ENCODE measurements at places on chromosomes 2 and 18. TPM values are rescaled to one million over a fixed set of nuclear protein-coding genes. Genes with fewer than 3 reads are reported as not detected.

- no peak for DNase-seq
Measured at GRCh38 chr18:6327485-6327884, 87.2 kb downstream of the L3MBTL4 start.

DNA sequence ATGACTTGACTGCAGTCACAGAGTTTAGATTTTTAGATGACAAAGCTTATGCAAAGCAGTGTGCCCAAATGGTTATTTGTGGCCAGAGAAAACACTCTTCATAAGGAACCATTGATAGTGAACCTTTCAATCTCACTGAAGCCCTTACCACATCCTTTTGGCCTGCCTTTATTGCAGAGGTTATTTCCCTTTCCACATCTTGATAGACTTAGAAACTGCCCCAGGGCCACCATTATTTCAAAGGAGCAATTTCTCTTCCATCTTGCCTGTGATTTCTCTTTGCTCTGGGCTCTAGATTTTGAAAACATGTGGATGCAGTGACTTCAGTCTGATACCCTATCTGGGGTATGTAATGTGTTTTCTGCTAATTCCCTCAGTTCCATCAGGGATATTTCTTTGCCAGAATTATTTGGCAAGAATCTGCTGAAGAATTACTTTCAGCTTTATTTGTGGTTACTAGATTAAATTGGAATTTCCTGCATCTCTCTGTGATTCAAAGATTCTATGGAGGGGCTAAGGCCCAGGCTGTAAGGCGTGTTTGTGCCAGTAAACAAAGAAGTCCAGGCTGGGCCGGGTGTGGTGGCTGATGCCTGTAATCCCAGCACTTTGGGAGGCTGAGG, 51.0 kb downstream of the MOGAT1 start:
- no peak for DNase-seq

- DNase-seq = no peak
Measured at GRCh38 chr2:102523651-102524050, 50.6 kb downstream of the SLC9A4 start.

DNA sequence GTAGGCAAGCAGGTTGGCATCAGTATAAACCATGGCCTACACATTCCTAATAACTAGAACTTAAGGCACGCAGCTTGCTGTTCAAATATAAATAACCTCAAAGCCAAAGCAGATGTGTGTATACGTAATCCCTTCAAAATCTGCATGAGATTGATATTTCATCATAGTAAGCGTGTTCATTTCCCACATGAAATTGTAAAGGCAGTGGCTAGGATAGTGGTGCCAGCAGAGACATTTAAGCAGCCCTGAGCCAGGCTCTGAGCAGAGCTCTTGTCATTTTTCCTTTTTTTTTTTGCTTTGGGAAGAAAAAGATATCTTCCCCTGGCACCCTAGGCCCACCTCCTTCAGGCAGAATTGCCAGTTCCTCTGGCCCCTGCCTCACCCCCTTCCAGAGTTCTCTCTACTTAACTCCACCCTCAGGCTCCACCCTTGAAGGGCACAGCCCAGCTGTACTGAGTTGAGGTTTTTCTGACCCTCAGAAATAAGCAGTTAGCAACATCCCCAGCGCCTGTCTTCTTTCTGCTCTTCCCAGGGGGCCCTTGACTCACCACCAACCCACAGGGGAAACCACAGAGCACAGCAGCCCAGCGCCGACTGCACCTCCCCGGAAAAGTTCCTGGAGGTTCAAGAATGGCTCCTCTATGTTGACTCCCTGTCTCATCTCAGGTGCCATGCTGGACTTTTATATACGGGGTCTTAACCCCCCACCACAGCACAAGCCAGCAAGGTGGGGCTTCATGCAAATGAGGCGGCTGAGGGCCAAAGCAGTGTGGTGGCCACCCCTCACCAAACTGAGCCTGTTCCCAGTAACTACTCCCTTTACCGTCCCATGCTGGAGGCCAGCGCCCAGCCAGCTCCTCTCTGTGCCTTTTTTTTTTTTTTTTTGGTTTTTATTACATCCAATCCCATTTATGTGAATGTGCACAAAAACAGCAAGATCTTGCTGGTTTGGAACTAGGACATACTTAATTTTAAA, 84.7 kb downstream of the EHD3 start:
- no peak for DNase-seq

DNA sequence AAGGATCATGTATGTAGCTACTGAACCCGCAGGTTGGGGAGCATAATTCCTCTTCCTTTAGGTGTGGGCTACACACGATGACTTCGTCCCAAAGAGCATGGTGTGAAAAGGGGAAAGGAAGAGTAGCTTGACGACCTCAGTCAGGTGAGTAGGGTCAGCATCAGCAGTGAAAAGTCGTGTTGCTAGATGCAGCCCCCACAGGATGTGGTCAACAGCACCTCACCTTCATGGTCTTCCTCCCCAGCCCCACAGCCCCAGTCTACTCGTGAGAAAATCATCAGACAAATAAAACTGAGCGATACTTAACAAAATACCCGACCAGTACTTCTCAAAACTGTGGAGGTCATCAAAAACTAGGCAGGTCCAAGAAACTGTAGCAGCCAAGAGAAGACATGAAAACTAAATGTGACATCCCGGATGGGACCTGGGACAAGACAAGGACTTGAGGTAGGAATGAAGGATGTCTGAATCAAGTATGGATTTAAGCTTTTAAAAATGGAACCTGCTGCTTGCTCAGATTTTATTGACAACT, 77.5 kb upstream of the NFATC1 start:
- DNase-seq = peak; percentile 23

GRCh38 chr2:147934881-147935620, 85.5 kb downstream of the ORC4 start:
- no peak for DNase-seq

DNA sequence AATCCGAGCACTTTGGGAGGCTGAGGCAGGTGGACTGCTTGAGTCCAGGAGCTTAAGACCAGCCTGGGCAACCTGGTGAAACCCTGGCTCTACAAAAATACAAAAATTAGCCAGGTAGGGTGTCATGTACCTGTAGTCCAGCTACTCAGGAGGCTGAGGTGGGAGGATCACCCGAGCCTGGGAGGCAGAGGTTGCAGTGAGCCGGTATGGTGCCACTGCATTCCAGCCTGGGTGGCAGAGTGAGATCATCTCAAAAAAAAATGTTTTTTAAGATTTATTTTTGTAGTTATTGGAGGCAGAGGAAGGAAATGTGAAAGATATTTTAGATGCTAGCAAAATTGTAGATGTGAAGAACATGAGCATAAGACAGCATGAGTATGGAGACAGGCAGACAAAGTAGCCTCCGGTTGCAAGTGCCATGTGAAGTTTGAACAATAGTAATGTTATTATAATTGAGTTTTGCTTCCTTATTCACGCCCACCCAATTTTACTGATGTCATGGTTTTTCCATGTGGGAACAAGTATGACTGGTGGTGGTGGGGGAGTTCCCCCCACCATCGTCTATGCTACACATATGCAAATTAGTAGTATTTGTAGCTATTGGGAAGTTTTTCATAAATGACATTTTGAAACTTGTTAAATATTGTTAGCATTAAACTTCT, 18.0 kb downstream of the REL start:
- no peak for DNase-seq

DNA sequence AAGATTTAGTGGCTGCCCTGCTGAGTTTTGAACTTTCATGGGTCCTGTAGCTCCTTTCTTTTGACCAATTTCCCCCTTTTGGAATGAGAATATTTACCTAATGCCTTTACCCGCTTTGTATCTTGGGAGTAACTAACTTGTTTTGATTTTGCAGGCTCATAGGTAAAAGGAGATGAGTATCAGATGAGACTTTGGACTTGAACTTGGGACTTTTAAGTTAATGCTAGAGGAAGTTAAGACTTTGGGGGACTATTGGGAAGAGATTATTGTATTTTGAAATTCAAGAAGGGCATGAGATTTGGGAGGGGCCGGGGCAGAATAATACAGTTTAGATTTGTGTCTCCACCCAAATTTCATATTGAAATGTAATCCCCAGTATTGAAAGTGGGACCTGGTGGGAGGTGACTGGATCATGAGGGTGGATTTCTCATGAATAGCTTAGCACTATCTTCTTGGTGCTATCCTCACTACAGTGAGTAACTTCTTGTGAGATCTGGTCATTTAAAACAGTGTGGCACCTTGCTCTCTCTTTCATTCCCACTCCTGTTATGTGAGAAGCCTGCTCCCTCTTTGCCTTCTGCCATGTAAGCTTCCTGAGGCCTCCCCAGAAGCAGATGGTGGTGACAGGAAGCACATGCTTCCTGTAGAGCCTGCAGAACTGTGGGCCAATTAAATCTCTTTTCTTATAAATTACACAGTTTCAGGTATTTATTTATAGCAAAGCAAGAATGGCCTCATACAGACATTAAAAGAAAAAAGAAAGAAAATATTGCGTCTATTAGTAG, 6.1 kb downstream of the ADI1 start:
- DNase-seq = no peak

- no peak for DNase-seq
Measured at GRCh38 chr2:36511858-36512603, 85.9 kb downstream of the FEZ2 start.

DNA sequence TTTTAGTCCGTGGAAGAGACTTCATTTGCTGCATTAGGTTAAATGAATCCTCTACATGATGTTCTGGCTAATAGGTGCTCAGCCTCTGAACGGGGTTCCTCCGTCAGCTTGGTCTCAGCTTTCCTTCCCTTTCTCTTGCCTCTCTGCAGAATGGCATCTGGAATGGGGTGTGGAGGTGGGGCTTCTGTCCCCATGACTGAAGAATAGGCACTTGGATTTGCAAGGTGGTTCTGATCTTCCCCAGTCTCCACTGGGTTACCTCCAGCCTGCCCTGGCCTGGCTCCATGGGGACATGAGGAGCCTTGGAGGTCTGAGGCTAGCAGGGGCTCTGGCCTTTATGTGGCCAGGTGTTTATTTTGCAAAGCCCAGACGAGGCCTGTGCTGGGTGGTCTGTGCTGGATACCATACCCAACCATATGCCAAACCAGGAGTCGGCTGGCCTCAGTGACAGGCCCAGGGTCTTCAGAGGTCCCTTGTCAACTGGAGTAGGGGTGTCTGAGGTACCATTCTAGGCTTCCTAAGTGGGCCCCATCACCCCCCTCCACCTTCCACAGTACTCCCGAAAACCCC, 28.2 kb upstream of the LAPTM4A start:
- DNase-seq = no peak

DNA sequence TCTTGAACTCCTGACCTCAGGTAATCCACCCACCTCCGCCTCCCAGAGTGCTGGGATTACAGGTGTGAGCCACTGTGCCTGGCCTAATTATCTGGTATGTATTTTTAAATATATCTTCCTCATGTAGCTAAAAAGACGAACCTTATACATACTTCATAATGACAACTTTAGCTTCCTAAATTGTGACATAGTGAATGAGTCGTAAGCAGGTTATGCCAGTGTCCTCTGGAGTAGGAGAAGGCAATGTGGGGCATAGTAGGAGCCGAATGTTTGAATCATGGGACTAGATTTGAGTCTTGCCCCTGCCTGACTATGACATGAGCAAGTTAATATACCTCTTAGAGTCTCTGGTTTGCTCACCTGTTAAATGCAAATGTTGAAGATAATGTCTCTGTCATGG, 95.8 kb upstream of the FOSL2 start:
- DNase-seq = no peak

GRCh38 chr2:201204655-201205514, 21.9 kb downstream of the CASP10 start:
- DNase-seq = no peak

- DNase-seq = no peak
Measured at GRCh38 chr2:214587442-214587841, 176.6 kb downstream of the VWC2L start.

- no peak for DNase-seq
Measured at GRCh38 chr2:65539633-65540032, 107.2 kb upstream of the SPRED2 start.

- DNase-seq = no peak
Measured at GRCh38 chr2:179133016-179133415, 83.1 kb upstream of the CCDC141 start.

DNA sequence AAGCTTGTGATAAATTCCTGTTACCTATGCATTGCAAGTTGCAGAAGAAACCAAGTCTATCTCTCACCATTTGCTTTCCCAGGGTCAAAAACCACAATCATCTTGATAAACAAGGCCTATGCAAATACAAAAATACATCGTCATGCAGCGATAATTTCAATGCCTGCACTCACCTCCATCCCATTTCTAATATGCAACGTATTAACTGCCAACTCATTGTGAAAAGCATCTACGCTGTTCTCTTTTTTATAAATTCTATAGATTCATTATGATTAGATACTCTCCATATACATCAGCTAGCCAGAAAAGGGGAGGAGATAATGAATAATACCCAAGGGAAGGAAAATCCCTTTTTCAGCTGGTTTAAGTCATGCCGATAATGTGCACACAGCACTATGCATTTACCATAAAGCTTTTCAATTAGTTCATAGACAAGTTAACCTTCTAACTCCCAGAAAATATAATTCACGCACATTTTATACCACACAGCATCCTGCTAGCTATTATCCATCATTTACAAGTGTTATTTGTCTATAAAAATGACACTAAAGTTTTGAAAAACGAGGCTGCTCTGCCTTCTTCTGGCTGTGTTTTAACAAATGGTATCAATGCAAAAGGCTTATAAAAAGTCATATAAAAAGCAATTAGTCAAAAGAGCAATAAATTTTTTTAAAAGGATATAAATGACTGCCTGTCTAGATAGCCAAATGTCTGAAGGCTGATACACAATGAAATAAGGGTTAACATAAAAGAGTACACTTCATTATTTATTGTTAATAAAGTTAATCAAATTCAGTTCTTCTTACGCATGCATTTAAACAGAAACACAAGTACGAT, 77.6 kb downstream of the AFF3 start:
- no peak for DNase-seq

GRCh38 chr2:157052685-157053224, 204.8 kb upstream of the GALNT5 start:
- no peak for DNase-seq

- DNase-seq = no peak
Measured at GRCh38 chr2:129912066-129912820, 67.2 kb upstream of the RAB6C start.

Gene POTEJ
- not detected for total RNA-seq

Gene DTNA
- not detected for total RNA-seq

Gene NPHP1
- total RNA-seq = 0.24 TPM

Gene HOXD8
- not detected for total RNA-seq

Gene FLACC1
- 7.0 TPM for total RNA-seq

Gene CREG2
- not detected for total RNA-seq

Gene CCDC142
- 14.9 TPM for total RNA-seq

Gene DSG1
- not detected for total RNA-seq
